ENCODE measurements at places on chromosomes 6 and 20. TPM values are rescaled to one million over a fixed set of nuclear protein-coding genes. Genes with fewer than 3 reads are reported as not detected.

DNA sequence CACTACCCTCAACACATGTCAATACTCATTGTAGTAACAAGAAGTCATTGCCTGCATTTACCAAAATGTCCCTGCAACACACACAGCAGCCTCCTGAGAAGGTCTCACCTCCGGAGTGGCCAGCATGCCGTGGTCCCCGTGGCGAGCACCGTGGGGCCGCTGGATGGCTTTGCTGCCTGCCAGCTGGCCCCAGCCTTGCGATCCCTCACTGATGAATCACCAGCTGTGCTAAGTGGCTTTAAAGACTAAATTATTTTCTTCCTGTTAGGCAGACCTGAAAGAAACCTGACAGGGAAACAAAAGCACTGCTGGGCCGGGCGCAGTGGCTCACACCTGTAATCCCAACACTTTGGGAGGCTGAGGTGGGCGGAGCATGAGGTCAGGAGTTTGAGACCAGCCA, 306.7 kb downstream of the CDH4 start:
- no peaks in the 10 kb centered on the region for H3K36me3 ChIP-seq
- no peaks in the 10 kb centered on the region for H3K27me3 ChIP-seq
- H3K4me1 ChIP-seq: no peaks in the 10 kb centered on the region
- H3K27ac ChIP-seq: no peak overlapping the region
- DNase-seq: no peak
- no peak overlapping the region for H3K4me3 ChIP-seq

The PRICKLE4 gene
- total RNA-seq: 77.0 TPM

DNA sequence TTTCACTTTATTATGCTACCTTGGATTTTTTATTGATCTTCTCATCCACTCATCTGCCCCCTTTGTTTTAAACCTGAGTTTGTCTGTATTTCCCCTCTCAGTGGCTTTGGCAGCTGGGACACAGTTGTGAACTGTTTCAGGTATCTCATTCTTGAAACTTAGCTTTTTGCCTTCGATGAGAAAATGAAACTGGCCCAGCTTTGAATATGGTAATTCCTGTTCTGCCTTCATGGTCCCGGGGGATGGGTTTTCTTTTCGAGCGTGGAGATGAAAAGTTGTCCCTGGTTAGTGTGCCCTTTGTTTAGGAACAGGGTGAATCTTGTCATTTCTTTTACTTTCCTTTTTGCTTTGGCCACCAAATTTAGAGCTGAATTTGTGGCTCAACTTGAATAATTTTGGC, 25.6 kb downstream of the DHX35 start:
- peaks cover 4% of the 10 kb centered on the region for H3K4me1 ChIP-seq
- peaks cover 37% of the 10 kb centered on the region for H3K36me3 ChIP-seq
- no peak for DNase-seq
- no peak overlapping the region for H3K4me3 ChIP-seq
- peak overlapping the region; percentile 81 for H3K27ac ChIP-seq
- H3K27me3 ChIP-seq: no peaks in the 10 kb centered on the region

GRCh38 chr20:62420846-62421715, 6.3 kb downstream of the RBBP8NL start:
- no peaks in the 10 kb centered on the region for H3K4me1 ChIP-seq
- peaks cover 52% of the 10 kb centered on the region for H3K27me3 ChIP-seq
- H3K36me3 ChIP-seq: no peaks in the 10 kb centered on the region
- no peak overlapping the region for H3K27ac ChIP-seq
- no peak for DNase-seq
- H3K4me3 ChIP-seq: no peak overlapping the region

- H3K36me3 ChIP-seq: no peaks in the 10 kb centered on the region
- no peak overlapping the region for H3K4me3 ChIP-seq
- H3K27ac ChIP-seq: no peak overlapping the region
- no peaks in the 10 kb centered on the region for H3K4me1 ChIP-seq
- no peaks in the 10 kb centered on the region for H3K27me3 ChIP-seq
- DNase-seq: no peak
These were observed 7.7 kb upstream of the LRRN4 start for GRCh38 chr20:6061544-6061943.

- DNase-seq: no peak
- H3K4me3 ChIP-seq: no peak overlapping the region
- H3K27ac ChIP-seq: no peak overlapping the region
- peaks cover 7% of the 10 kb centered on the region for H3K4me1 ChIP-seq
These were observed 17.4 kb upstream of the AVP start for GRCh38 chr20:3101737-3102574.

GRCh38 chr6:5866547-5867051, 140.1 kb downstream of the NRN1 start:
- peaks cover 11% of the 10 kb centered on the region for H3K4me1 ChIP-seq
- no peaks in the 10 kb centered on the region for H3K36me3 ChIP-seq
- no peak overlapping the region for H3K27ac ChIP-seq
- H3K27me3 ChIP-seq: no peaks in the 10 kb centered on the region
- DNase-seq: peak; percentile 63

DNA sequence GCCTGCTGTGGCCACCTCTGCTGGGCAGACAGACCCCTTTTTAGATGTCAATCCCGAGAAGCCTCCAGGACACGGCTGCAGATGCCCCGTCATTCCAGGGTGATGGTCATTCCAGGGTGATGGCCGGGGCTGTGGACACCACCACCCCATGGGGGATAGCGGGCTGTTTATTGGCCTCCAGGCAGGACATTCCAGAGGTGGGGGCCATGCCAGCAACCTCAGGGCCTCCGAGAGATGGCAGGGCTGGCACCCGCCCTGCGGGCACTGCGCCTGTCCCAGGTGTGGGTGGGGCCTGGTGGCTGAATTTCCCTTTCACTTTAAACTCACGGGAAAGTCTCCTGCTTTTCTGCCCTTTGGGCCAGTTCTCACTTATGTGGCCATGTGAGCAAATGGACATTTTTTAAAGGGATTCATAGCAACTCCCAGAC, 14.5 kb downstream of the COL9A3 start:
- H3K36me3 ChIP-seq: no peaks in the 10 kb centered on the region
- no peak overlapping the region for H3K27ac ChIP-seq
- H3K4me1 ChIP-seq: peaks cover 26% of the 10 kb centered on the region
- DNase-seq: peak; percentile 84
- H3K27me3 ChIP-seq: peaks cover 8% of the 10 kb centered on the region

GRCh38 chr6:71722736-71723135, 163.6 kb upstream of the RIMS1 start:
- no peaks in the 10 kb centered on the region for H3K4me1 ChIP-seq
- DNase-seq: no peak
- no peaks in the 10 kb centered on the region for H3K36me3 ChIP-seq
- no peak overlapping the region for H3K27ac ChIP-seq
- no peaks in the 10 kb centered on the region for H3K27me3 ChIP-seq

- no peak overlapping the region for H3K4me3 ChIP-seq
- peak overlapping the region; percentile 81 for H3K27ac ChIP-seq
- no peaks in the 10 kb centered on the region for H3K27me3 ChIP-seq
- no peaks in the 10 kb centered on the region for H3K36me3 ChIP-seq
- H3K4me1 ChIP-seq: no peaks in the 10 kb centered on the region
These were observed 216.5 kb downstream of the ZMYND8 start for GRCh38 chr20:47139934-47140535.

The HCK gene
- total RNA-seq: 1.3 TPM

GRCh38 chr6:161200610-161201370, 73.1 kb downstream of the AGPAT4 start:
- no peak overlapping the region for H3K27ac ChIP-seq
- H3K4me1 ChIP-seq: no peaks in the 10 kb centered on the region
- H3K27me3 ChIP-seq: no peaks in the 10 kb centered on the region

- no peak overlapping the region for H3K27ac ChIP-seq
- no peaks in the 10 kb centered on the region for H3K36me3 ChIP-seq
- H3K4me1 ChIP-seq: no peaks in the 10 kb centered on the region
- H3K4me3 ChIP-seq: no peak overlapping the region
- no peak for DNase-seq
- H3K27me3 ChIP-seq: no peaks in the 10 kb centered on the region
These were observed 129.0 kb downstream of the KIF16B start for GRCh38 chr20:16444057-16444777.

- H3K27ac ChIP-seq: no peak overlapping the region
- H3K4me1 ChIP-seq: peaks cover 10% of the 10 kb centered on the region
- peaks cover 10% of the 10 kb centered on the region for H3K36me3 ChIP-seq
These were observed 15.7 kb upstream of the E2F1 start for GRCh38 chr20:33701629-33702450.

DNA sequence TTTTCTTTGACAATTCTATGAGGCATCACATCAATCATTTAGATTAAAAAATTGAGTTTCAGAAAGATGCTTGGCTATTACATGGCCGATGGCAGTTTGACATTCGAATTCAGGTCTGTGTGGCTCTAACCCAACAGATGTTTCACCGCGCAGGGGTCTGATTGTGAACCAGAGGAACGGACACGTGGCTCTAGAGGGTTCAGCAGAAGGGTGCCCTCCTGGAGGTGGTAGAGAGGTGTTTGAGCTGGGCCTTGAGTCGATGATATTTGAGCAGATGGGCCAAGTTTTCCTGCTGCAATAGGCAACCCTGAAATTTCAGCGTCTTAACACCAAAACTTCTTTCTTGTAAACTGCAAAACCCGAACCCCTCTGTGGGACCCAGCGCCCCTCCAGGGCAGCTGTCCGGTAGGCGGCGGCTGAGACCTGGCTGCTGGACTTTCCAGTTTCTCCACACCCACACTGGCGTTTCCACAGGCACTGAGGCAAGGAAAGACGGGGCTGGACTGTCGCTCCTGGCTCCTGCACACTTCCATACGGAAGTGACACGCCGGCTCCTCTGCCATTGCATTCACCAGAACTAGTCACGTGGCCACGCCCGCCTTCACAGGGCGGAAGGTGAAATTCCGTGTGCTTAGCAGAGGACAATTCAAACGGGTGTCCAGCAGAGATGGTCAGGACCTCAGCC, 11.3 kb upstream of the AFDN start:
- no peak overlapping the region for H3K4me3 ChIP-seq
- H3K4me1 ChIP-seq: no peaks in the 10 kb centered on the region
- no peak for DNase-seq

GRCh38 chr20:55881204-55881603, 124.1 kb downstream of the CBLN4 start:
- no peak for DNase-seq
- no peaks in the 10 kb centered on the region for H3K36me3 ChIP-seq
- H3K4me3 ChIP-seq: no peak overlapping the region
- no peaks in the 10 kb centered on the region for H3K27me3 ChIP-seq

The GDAP1L1 gene
- total RNA-seq: 0.29 TPM

- no peak for DNase-seq
- no peaks in the 10 kb centered on the region for H3K36me3 ChIP-seq
- no peaks in the 10 kb centered on the region for H3K4me1 ChIP-seq
- no peak overlapping the region for H3K4me3 ChIP-seq
- no peaks in the 10 kb centered on the region for H3K27me3 ChIP-seq
These were observed 36.7 kb upstream of the AKIRIN2 start for GRCh38 chr6:87738744-87739143.

The SLC25A27 gene
- 29.5 TPM for total RNA-seq

The HLA-DPB1 gene
- total RNA-seq: 17.5 TPM

DNA sequence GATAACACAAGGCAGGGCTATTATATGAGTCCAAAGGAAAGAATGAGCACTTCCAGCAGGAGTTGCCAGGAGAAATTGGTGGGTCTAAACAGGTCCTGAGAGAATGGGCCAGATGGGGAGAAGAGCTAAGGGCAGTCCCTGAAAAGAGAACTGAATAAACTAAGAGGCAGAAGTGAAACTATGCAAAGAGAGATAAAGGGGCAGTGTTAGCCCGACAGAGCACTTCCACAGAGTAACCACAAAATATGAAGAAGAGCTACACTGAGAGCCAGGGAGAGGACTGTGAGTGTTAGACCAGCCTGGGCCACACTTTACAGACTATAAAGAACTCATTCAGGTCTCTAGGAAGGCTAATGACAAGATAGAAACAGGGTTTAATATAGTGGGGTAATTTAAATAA, 43.8 kb downstream of the RALGAPA2 start:
- no peak overlapping the region for H3K27ac ChIP-seq
- peak; percentile 18 for DNase-seq
- no peaks in the 10 kb centered on the region for H3K27me3 ChIP-seq
- peaks cover 24% of the 10 kb centered on the region for H3K4me1 ChIP-seq
- H3K4me3 ChIP-seq: no peak overlapping the region

DNA sequence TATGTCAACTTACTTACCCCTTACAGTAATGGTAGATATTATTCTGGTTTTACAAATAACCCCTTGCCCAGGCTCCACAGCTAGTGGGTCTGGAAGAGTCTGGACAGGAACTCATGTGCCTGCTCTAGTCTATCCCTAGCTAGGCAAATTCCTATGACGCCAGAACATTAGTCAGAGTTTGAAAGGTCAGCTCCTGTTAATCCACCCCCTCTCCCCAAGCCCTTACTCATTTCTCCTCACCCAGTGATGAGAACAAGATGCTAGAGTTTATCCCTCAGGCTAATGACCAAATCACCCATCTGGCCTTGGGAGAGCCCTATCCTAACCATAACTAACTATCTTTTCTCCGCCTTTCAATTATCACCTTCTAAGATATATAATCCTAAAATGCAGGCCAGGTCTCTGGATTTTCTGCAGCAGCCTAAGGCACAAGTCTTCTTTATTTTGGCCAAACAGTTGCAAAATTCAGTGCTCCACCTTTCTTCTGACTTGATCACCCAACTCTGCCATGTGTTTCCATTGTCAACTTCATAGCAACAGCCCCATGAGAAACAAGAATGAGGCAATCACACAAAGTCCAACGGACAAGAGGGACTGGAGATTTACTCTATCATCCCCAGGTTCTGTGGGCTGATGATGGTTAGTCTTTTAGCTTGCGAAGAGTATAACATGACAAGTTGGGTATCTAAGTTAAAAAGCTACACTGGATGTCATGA, 113.3 kb downstream of the TASP1 start:
- no peaks in the 10 kb centered on the region for H3K4me1 ChIP-seq
- no peak for DNase-seq
- peaks cover 66% of the 10 kb centered on the region for H3K36me3 ChIP-seq
- no peak overlapping the region for H3K27ac ChIP-seq

DNA sequence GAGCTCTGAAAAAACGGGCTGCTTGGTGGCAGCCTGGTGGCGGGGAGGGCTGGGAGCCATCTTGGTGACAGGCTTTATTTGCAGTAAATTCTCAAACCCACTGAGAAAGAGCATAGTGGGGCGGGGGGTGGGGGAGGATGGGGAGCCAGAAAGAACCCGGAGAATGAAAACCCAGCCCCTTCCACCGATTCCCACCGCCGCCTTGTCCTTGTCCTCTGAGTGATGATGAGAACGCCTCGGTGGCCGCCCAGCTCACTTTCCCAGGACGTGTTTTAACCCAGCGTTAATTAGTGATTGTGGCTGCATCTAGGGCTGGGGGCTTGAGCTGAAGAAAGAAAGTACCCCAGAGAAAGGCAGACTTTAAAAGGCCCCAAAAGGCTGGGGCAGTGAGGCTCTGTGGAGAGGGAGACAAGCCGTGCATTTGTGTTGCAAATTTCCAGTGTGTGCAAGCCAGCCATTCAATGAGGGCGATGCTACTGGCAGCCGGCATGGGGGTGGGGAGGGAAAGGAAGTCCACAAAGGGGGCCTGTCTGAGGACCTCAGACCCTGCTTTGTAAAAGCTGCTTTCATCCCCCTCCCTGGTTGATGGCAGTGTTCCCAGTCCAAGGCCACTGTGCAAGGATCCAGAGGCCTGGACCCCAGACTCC, 6.2 kb upstream of the GHRH start:
- H3K27ac ChIP-seq: no peak overlapping the region
- no peaks in the 10 kb centered on the region for H3K27me3 ChIP-seq
- no peaks in the 10 kb centered on the region for H3K36me3 ChIP-seq
- peak; percentile 61 for DNase-seq

The EYA2 gene
- 2.6 TPM for total RNA-seq
